ENCODE measurements at places on chromosomes 3 and 15. TPM values are rescaled to one million over a fixed set of nuclear protein-coding genes. Genes with fewer than 3 reads are reported as not detected.
A peak's percentile ranks its signal among the peaks of the same experiment; 100 is the strongest.

DNA sequence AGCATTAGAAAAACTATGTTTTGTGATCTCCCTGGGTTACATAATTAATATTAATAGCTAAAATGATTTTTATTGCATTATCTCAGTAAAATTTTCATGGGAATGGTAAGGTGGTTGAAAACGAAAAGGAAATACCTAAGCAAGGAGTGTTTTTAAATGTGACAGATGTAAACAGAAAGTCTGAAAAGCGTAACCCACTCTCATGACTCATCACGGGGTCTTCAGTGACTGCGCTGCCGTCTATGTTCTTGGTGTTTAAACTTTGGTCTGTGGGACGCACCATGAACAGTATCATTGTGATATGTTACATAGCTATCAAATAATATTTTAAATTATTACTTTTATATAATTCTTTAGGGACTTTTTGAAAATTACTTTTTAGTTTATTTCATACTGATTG, 19.8 kb downstream of the LRCH3 start:
- no peak for DNase-seq

The RASGRP1 gene
- total RNA-seq, result 0.53 TPM

DNA sequence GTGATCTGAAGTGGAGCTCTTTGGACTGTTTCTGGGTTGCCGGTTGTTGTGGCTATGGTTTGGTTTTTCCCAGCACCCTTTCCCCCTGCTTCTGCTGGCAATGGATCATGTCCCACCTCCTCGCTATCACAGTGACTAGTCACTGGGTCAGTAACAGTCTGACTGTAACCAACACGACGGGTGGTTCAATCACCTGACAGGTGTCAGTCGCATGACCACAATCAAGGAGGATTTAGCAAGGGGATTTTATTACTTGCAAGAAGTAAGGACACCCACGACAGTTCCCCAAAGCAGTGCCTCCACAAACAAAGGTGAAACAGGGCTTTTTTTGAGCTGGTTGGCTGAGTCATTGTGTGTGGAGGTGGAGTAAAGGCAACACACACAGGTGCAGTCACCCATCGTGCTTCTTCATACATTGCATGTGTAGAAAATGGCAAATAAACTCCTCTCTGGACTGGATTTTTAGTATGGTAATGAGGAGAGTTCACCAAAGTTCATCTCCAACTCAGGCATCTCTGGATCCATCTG, 58.8 kb upstream of the FAM3D start:
- DNase-seq, result no peak

DNA sequence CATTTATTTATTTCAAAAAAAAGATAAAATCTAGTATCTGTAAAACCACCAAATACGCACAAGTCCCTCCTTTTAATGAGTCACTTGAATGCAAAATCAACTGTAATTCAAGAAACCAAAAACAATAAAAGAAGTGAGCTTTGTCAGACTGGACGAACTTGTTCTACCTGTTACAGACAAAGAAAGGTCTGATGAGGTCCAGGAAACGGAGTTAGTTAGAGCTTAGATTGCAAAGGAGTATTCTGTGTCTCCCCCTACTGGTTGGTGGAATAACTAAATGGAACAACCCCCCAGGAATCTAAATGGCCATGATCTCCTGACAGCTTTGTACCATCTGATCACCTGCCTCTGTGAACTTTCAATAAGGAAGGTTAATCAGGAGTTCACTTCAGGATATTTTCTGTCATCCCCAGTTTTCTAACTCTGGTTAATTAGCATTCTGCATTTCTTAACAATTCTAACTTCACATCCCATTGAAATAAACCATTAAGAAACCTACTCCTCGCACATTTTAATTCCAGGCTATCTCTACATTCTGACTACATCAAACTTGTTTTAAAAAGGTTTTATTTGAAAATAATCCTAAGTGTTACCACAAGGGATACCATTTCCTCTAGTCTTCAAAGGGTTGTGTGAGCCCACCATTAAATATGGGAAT, 333.0 kb upstream of the SATB1 start:
- DNase-seq, result peak; percentile 63

GRCh38 chr3:184333190-184333589, 4.2 kb upstream of the FAM131A start:
- DNase-seq, result no peak

- no peak for DNase-seq
Measured at GRCh38 chr3:184676927-184677326, 34.9 kb downstream of the MAGEF1 start.

The SERPINI2 gene
- not detected for total RNA-seq

GRCh38 chr3:143506190-143506589, 342.1 kb downstream of the SLC9A9 start:
- peak; percentile 13 for DNase-seq

The PARP15 gene
- total RNA-seq, result not detected

GRCh38 chr3:171417813-171418212, 42.4 kb downstream of the TNIK start:
- peak; percentile 83 for DNase-seq

- no peak for DNase-seq
Measured at GRCh38 chr3:40736943-40737342, 212.2 kb downstream of the ZNF621 start.

The THRB gene
- total RNA-seq, result 0.69 TPM

The GOLGA6C gene
- total RNA-seq, result not detected

The ARID3B gene
- total RNA-seq, result 3.5 TPM

DNA sequence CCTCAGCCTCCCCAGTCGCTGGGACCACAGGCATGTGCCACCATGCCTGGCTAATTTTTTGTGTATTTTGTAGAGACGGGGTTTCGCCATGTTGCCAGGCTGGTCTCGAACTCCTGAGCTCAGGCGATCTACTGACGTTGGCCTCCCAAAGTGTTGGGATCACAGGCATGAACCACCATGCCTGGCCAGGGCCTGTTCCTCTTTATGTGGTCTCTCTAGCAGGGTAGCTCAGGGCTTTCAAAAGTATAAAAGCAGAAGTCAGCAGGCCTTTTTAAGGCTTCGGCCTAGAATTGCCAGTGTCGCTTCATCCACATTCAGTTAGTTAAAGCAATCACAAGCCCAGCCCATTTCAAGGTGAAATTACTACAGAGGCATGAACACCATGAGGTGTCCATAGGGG, 7.6 kb downstream of the VHL start:
- DNase-seq, result no peak

- no peak for DNase-seq
Measured at GRCh38 chr15:63565536-63566186, 31.5 kb upstream of the FBXL22 start.

DNA sequence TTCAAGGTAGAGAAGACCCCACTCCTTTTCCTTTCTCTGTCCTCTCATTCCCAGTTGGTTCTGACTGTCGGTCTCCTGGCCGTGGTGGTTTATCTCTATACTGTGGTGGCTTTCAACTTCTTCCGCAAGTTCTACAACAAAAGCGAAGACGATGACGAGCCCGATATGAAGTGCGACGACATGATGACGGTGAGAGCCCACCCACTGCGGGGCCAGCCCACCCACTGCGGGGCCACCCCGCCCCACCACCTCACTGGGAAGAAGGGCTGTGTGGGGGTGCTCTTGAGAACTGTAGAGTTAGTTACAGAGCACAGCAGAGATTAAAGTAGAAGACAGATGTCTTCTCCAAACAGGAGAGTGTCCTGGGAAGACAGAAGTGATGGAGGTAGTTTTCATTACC, 110.6 kb upstream of the CHRM5 start:
- DNase-seq, result no peak

The LZTFL1 gene
- total RNA-seq, result 6.5 TPM

GRCh38 chr3:188241883-188242282, 87.9 kb downstream of the LPP start:
- no peak for DNase-seq

The CACNA2D3 gene
- 0.14 TPM for total RNA-seq

- no peak for DNase-seq
Measured at GRCh38 chr3:37115446-37115845, 58.9 kb downstream of the LRRFIP2 start.

GRCh38 chr3:46553154-46553553, 12.9 kb downstream of the LRRC2 start:
- no peak for DNase-seq

GRCh38 chr3:184366619-184367289, 5.2 kb downstream of the POLR2H start:
- peak; percentile 34 for DNase-seq

DNA sequence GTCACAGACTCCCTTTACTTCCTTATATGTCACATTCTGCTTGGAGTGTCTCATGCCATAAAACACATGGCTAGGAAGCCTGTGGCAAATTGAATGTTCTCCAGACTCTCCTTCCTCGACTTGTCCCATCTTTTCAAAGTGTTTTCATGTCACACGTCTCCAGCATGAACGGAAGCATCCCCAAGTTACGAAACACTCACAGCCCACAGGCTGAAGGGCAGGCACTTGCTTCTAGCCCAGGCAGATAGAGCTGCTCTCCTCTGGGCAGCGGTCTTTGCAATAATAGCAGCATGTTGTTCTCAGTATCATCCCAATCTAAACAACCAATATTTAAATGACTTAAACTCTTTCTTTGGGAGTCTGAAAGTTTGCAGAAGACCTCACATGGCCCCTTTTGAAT, 85.3 kb upstream of the ADAMTS9 start:
- no peak for DNase-seq

The TRIM42 gene
- not detected for total RNA-seq

DNA sequence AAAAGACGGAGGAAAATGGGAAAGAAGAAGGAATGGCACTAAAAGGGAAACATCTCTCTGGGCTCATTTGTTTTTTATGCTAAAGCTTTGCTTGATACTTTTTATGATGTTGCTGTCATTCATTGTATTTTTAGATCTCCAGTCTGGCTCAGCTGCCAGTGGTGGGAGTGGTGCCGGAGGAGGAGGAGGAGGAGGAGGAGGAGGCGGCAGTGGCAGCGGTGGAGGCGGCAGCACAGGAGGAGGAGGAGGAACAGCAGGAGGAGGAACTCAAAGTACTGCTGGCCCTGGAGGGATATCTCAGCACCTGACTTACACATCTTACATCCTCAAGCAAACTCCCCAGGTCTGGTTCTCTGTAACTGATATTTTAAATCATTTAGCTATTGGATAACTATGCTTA, 49.6 kb downstream of the MAP6D1 start:
- no peak for DNase-seq

The SLC2A2 gene
- total RNA-seq, result not detected

DNA sequence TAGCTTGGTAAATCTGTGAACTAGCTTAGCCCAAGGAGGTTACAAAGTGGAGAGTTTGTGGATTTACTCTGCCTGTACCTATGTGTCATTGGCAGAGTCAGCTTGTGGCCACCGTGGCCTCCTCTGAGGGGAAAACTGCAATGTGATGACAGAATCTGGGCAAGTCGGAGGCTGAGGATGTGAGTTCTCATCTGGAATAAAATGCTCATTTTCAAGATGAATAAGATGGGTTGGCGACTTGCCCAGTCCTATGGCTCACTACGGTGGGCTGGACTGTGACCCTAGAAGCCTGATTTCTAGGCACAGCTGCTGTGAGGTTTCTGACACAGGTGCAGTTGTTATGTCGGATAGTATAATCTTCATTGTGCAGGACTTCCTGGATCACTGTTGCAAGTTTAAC, 83.7 kb downstream of the ETV5 start:
- peak; percentile 68 for DNase-seq

- DNase-seq, result peak; percentile 49
Measured at GRCh38 chr3:196837819-196838420, 29.8 kb upstream of the SENP5 start.

DNA sequence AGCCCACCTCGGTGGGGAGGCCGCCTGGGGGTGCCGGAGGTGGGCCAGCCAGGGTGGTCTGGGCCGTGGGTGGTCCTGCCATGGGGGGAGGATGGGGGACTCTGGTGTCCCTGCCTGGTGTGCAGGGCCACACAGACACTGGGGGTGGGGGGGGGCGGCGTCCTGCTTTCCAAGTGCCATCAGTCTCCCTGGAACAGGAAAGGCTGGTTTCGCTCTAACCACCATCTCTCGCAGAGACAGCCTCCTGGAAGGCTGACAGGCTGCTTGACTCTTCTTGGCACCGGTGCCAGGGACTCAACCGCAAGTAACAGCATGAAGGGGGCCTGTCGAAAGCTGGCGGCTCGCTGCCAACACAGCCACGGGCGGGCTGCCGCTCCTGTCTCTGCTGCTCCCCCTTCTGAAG, 40.3 kb downstream of the RGMA start:
- DNase-seq, result peak; percentile 49

DNA sequence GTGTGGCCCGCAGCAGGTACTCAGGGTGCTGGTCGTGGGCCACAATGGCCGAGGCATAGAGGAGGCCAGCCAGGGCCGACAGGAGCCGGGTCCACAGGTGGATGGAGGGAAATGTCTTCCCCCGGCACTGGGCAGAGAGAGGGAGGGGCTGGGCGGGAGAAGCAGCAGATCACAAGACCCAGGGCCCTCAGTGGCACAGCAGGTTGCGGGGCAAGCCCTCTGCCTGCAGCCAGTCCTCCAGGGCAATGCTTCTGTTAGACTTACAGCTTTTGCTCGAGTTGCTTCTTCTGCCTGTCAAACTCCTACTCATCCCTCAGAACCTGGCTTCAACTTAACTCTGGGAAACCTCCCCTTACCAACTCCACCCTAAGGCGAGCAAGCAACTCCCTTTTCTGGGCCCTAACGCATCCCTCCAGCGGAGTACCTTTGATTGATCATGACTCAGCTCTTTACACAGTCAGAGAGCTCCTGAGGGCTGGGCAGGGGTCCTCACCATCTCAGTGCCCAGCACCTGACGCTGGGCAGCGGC, 16.0 kb downstream of the TMEM44 start:
- DNase-seq, result no peak

DNA sequence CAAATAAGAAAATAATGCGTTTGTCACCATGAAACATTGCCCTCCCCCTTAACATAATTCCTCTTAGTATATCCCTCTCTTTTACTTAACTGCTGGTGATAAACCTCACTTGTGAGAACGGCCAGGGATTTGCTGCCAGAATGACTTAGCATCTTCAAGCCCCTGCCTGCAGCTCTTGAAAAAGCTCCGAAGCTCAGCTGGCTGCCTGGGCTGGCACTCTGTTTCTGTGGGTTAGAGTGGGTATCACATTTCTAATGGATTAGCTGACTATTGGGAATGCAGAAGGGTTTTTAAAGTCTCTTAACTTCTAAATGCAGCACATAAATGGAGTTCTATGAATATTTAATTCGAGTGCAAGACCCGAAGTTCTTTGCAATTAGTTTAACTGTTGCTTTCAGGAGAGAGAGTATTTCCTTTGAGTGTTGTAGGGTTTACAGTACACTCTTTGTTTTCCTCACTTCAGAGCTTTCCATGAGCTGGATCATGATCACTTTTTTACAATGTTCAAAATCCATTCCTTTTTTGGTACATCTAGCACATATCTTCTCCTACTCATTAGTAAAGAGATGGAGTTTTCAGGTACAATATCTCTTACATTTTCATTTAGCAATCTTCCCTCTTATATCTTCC, 124.7 kb upstream of the RBMS3 start:
- no peak for DNase-seq

GRCh38 chr3:133761605-133762484, 15.7 kb downstream of the TF start:
- no peak for DNase-seq

DNA sequence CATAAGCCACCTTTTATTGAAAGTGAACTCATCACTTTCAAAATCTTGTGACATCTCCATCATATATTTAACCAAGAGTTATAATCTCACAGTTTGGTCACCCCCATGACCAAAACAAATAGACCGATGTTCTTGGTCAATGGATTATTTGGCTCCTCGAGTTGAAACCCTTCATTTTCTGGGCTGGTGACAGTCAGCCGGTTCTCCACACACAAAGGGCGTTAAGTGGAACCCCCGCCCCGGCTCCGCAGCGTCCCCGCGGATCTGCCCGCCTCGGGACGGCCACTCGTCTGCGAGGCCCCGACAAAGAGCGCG, 772 bp downstream of the TSPAN3 start:
- no peak for DNase-seq

- DNase-seq, result no peak
Measured at GRCh38 chr15:47803767-47804166, 86.5 kb downstream of the SEMA6D start.

- DNase-seq, result no peak
Measured at GRCh38 chr3:188672840-188673239, 498.9 kb upstream of the TPRG1 start.

The MDFIC2 gene
- not detected for total RNA-seq

Measured in HT1080 (cell line).